NCI-H510A (cell line): ENCODE measurements at places on chromosomes 6 and 20.

GRCh38 chr6:164337024-164337924 is 922.8 kb downstream of the QKI start:
- DNase-seq = no peak

DNA sequence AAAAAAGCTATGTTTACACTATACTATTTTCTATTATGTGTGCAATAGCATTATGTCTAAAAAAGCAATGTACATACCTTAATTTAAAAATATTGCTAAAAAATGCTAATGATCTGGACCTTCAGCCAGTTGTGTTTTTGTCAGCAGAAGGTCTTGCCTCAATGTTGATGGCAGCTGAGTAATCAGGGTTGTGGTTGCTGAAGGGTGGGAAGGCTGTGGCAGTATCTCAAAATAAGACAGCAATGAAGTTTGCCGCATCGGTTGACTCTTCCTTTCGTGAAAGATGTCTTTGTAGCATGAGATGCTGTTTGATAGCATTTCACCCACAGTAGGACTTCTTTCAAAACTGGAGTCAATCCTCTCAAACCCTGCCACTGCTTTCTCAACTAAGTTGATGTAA is 134.7 kb upstream of the CDYL start:
- no peak for DNase-seq

DNA sequence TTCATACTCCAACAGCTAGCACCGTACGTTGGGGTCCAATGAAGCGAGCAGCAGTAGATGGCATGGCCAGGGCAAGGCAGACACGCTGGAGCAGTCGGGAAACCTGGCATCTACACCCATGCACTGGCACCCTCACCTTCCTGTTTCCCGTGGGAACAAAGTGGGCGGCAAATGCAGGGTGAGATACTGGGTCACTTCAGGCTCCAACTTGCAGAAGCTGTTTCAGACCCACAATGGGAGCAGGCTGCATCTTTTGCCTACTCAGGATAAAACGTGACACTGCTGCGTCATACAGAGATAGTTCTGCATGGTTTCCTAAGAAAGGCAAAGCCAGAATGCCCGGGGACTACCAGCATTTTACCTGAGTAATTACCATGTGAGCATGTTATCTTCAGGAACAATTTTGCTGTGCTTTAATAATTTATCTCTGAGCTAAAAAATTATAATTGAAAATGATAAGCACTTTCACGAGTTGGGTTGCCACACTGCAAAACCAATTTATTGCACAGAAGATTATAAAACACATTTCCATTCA is 10.9 kb upstream of the CD93 start:
- DNase-seq = no peak

- DNase-seq = no peak
Measured at GRCh38 chr20:46111028-46111835, 6.9 kb upstream of the CD40 start.

- no peak for DNase-seq
Measured at GRCh38 chr6:166716910-166717617, 90.0 kb upstream of the RPS6KA2 start.

DNA sequence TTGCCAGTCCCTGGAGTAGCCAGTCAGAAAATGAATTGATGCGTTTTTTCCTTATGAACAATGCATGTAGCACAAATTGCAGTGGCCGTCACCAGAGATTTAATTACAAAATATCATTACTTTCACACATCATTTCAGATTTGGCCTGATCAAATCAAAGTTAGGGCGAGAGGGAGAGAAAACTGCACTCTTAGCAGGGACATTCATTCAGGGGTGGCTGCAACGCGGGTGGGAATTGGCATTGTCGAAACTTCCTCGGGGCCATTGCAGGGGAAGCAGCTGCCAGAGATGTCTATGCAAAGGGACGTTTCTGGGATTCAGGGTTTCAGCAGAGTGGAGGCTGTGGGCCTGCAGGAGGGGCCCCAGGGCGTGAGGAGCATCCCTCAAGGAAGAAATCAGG is 76.5 kb upstream of the TOP1 start:
- DNase-seq = no peak

GRCh38 chr6:155381673-155382337 is 67.5 kb upstream of the TFB1M start:
- DNase-seq = no peak

DNA sequence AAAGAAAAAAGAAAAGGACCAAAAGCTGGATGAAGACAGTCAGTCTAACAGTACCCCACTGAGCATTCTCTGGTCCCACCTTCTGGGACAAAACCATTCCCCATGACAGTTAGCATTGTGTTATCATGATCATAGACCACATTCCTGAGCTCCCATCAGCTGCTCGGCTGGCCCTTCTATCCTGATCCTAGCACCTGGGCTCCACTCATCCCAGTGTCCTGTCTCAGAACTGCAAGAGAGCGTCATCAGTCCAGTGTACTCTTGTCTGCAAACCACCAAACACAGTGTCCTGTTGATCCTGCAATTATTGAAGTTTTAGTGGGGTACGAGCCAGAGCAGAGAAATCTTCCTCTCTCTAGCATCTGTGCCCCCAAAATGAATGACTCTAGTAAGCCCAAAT is 16.0 kb upstream of the TAAR1 start:
- no peak for DNase-seq

- DNase-seq = no peak
Measured at GRCh38 chr20:19765266-19765665, 7.2 kb downstream of the RIN2 start.

DNA sequence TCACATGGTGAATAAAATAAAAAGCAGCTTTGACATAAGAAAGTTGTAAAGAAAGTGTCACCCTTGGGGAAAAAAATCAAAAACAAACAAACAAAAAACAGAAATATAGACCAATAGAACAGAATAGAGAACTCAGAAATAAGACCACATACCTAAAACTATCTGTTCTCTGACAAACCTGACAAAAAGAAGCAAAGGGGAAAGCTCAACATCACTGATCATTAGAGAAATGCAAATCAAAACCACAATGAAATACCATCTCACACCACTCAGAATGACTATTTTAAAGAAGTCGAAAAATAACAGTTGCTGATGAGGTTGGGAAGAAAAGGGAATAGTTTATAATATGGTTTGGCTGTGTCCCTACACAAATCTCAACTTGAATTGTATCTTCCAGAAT is 159.1 kb downstream of the TINAG start:
- DNase-seq = no peak

DNA sequence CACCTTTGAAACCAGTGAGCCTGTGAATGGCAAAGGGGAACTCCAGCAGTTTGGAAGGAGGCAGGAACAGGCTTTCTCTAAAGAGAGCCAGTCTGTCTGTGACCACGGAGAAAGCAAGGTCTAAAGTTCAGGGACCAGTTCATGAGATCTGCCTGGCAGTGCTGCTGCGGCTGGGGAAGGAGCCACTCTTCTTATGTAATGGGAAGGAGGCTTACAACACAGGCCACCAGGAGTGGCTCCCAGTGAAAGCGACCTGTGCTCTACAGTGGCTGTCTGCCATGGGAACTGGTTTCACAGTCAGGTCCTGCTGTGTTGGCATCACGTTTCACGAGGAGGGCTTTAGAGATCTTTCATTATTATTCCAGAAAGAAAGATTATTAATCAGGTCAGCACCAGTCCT is 291.9 kb upstream of the PRDM1 start:
- DNase-seq = peak; percentile 18

GRCh38 chr6:1024587-1024986 is 287.3 kb upstream of the FOXQ1 start:
- no peak for DNase-seq

DNA sequence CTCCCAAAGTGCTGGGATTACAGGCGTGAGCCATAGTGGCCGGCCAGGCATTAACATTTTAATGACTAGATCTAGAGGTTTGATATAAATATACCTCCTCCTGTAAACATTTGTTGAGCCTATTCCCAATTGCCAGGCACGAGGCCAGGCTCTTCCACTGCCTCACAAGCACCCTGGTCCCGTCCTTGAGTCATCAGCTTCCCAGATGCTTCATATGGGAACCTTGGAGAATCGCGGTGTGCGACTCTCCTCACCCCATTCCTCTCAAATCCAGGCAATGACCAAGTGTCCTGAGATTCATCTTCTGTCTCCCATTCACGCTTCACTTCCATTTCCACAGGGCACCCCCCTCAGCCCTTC is 35.9 kb upstream of the PIM1 start:
- DNase-seq = no peak

- DNase-seq = no peak
Measured at GRCh38 chr6:33732817-33733708, 13.6 kb downstream of the IP6K3 start.

- no peak for DNase-seq
Measured at GRCh38 chr20:25039697-25040437, 18.1 kb downstream of the ACSS1 start.

DNA sequence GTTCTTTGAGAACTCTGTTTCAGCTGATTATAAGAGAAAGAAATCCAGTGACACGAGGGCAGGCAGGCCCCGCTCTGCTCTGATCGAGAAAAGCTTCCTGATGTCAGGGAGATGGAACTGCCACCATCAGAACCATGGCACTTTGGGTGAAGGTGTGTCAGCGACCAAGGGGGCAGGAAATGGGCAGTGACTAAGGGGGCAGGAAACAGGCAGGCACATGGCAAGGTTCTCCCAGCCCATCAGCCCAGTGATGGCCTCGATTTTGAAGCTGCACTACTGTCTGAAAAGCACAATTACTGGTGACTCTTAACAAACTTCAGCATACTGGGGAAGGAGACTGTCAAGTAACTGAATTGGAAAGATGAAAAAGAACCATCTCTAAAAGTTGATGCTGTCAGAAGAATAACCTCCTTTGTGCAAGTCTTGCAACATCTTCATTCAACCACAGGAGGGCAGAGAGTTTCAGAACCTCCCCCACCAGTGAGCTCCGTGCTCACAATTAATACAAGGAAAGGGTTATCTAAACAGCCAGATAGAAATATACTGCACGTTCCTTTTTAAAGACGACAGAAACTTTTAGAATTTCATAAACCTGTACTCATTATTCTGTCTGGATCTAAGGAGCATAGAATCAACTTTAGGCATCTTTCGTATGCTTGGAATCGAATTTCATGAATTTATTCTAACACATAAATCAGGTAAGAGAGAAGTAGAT is 39.1 kb downstream of the TMX4 start:
- DNase-seq = peak; percentile 9

- no peak for DNase-seq
Measured at GRCh38 chr6:53322188-53323029, 26.3 kb downstream of the ELOVL5 start.

- DNase-seq = no peak
Measured at GRCh38 chr6:108497883-108498282, 62.8 kb upstream of the FOXO3 start.

GRCh38 chr6:163397326-163397725 is 17.2 kb upstream of the QKI start:
- DNase-seq = no peak

DNA sequence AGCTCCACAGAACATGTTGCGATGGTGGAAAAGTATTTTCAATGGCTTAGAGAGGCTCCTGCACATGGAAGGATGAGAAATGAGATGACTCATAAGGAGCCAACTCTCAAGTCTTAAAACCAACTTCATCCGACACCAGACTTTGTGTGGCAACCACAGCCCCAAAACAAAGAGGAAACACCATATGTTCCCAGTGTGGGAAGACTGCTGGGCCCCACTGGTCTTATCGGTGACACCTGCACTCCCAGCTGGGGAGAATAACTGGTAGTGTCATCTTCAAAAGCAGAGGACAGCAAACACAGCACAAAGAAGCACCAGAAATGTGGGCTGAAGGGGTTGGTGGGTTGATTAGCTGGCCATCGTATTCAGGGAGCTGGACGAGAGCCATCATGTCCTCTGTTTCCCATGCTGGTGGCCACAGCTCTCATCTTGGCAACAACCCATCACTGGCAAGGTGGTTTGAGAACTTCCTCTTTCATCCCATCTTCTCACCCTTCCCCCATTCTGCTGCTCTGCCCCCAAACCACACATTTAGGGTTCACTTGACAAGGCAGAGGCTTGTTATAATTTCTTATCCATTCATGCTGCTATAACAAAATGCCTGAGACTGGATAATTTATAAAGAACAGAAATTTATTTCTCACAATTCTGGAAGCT is 46.0 kb upstream of the TASP1 start:
- DNase-seq = no peak

GRCh38 chr20:53494753-53495152 is 98.9 kb downstream of the ZNF217 start:
- DNase-seq = no peak

GRCh38 chr6:37362101-37362828 is 8.5 kb downstream of the RNF8 start:
- DNase-seq = no peak

GRCh38 chr20:45892049-45892825 is 1.1 kb downstream of the CTSA start:
- DNase-seq = no peak

DNA sequence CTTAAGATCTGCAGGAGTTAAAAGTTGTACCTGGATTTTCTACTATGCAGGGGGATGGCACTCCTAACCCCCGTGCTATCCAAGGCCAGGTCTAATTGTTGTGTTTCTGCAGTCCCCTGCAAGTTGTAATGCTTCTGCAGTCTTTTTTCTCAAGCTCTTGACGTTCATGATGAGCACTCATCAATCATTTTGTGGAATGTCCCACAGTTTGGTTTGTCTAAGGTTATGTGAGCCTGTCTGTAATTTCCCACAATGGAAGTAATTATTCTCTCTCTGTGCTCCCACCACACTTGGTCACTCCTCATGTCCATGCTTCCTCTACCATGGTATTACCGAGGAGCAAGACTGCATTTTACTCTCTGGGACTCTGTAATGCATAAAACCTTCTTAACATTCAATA is 107.6 kb upstream of the SSTR4 start:
- DNase-seq = no peak

- no peak for DNase-seq
Measured at GRCh38 chr20:54067606-54068174, 2.7 kb downstream of the BCAS1 start.

DNA sequence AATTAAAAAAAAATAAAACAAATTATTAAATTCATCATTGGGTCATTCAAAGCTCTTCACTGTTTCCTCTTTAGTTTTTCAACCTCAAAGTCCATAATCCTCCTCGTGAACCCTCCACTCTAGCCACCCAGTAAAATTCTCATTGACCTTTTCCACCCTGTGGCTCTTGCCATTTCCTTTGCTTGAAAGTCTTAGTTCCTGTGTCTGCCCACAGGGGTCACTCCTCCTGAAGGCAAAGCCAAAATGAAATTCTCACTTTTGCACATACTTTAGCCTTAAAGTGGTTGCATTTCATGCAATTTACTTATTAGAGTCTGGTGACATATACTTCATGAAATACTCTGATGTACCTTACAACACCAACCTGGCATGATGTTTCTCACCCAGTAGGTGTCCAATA is 263.7 kb downstream of the BMP2 start:
- DNase-seq = no peak
